ENCODE measurements at places on chromosomes 2 and 18.

GRCh38 chr2:151891566-151892194 is 63.5 kb upstream of the ARL5A start:
- no peak for DNase-seq

DNA sequence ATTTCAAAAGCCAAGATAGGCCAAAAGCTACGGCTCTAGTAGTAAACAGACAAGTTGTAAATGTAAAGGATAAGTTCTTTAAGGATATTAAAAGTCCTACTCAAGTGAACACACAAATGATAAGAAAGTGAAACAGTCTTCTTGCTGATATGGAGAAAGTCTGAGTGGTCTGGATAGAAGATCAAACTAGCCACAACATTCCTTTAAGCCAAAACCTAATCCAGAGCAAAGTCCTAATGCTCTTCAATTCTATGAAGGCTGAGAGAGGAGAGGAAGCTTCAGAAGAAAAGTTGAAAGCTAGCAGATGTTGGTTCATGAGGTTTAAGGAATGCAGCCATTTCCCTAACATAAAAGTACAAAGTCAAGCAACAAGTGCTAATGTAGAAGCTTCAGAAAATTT is 111.7 kb upstream of the ZEB2 start:
- no peak for DNase-seq

- DNase-seq, result no peak
Observed at GRCh38 chr2:127508631-127509034, 17.7 kb downstream of the IWS1 start.

- no peak for DNase-seq
Observed at GRCh38 chr2:190726255-190726654, 77.4 kb downstream of the NAB1 start.

DNA sequence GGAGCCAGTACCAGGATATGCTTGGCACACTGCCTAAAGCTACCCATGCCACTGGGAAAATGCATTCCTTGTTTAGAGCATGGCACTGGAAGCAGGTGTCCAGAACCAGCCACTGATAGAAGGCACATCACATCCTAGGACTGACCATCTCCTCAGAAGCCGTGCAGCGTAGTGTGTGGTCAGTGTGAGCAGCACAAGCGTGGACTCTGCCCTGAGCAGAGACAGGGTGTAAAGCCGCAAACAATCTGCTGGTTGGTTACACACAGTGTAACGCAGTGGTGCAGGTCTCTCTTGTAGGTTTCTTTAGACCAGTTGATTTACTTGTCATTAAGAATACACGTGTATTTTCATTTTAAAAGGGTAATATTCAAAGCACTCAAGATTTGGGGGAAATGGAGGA is 377.8 kb upstream of the HS6ST1 start:
- DNase-seq, result no peak

- peak; percentile 76 for DNase-seq
Observed at GRCh38 chr2:8836971-8837794, at the start of gene KIDINS220. Gene KIDINS220, minus strand, starts transcription at chr2:8837613. Its CDS starts 10,520 bp downstream, at chr2:8827093.

DNA sequence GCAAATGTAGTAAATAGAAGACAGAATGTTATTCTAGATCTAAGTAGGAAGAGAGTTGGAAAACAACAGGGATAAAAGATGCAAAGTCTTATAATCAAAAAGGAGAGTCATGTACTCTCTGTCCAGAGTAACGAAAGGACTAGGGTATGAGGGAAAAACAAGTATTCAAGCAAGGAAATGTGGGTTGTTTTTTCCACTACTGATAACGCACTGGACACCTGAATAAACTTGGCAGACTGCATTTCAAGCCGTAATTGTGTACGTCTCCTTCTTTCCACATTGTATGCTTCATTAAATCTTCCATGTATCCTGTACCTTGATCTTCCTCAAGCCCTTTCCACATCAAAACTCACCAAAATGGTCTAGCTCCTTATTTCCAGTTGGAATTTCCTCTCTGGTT is 420.6 kb downstream of the ZEB2 start:
- no peak for DNase-seq

- no peak for DNase-seq
Observed at GRCh38 chr2:63192889-63193774, 142.5 kb downstream of the OTX1 start.

Data from stimulated activated CD4-positive, alpha-beta T cell treated with anti-CD3 and anti-CD28 coated beads, TNF-alpha, amount 100 ng/mL, for 4 hours (primary cell).